Dermis blood vessel endothelial cell (primary cell): ENCODE measurements at places on chromosomes 13 and 19.
A peak's percentile ranks its signal among the peaks of the same experiment; 100 is the strongest.

GRCh38 chr19:34017024-34017423 is 155.3 kb upstream of the LSM14A start:
- DNase-seq: no peak

- DNase-seq: peak; percentile 3
Observed at GRCh38 chr13:106867249-106867648, 299.3 kb upstream of the ARGLU1 start.

DNA sequence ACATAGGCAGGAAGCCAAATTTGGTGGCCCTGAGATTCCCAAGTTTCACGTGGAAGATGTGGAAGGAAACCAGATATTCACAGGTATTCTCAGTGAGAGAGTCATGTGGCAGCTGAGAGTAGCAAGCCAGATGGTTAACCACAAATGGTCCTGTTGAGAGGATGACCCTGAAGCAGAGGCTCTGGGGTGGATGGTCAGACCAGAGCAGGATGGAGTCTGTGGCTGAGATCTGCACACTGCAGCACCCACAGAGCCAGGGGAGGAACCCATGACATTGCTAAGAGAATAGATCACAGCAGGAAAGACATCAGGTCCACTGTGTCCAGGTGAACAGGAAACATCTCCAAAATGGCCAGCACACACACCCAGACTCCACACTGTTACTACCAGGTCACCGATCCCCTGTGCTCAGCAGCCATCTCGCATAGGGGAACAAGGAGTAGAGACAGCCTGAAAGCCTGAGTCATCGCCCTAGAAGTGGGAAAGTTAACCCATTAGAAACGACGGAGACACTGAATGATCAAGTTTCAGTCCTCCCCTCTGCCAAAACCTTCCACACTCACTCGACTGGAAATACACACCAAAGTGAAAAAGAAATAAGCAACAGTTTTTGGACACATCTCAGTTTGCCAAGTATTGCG is 160.0 kb downstream of the RBM26 start:
- DNase-seq: no peak

GRCh38 chr13:41746259-41746658 is 214.7 kb downstream of the VWA8 start:
- DNase-seq: no peak

DNA sequence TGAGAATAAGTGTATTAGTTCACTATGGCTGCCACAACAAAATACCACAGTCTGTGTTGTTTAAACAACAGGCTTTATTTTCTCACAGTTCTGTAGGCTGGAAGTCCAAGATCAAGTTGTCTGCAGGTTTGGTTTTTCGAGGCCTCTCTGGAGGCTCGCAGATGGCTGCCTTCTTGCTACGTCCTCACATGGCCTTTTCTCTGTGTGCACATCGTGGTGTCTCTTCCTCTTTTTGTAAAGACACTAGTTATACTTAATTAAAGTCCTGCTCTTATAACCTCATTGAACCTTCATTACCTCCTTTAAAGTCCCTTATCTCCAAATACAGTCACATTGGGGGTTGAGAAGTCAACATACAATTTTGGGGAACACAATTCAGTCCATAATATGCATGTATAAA is 10.6 kb downstream of the CSNK1A1L start:
- DNase-seq: no peak

- DNase-seq: no peak
Observed at GRCh38 chr19:54203151-54203611, 2.5 kb downstream of the RPS9 start.

- DNase-seq: no peak
Observed at GRCh38 chr13:26299168-26299750, 45.3 kb downstream of the CDK8 start.

- no peak for DNase-seq
Observed at GRCh38 chr13:70829748-70830147, 721.5 kb upstream of the KLHL1 start.

DNA sequence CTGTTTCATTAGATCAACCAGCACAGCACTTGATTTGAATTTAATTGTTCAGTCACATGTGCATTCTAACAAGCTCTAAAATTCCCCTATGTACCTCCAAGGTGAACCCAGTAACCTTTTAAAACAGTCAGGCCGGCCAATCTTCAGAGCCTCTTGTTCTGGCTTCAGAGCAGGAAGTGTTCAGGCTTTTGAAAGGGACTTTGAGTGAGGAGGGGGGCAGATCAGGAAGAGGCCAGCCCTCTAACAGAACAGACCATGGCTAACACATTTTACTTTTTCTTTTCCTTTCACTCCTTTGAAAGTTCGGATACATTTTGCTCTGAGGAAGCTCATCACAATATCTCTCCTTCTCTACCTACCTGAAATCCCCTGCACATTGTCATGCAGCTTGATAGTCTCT is 390.3 kb downstream of the TBC1D4 start:
- DNase-seq: no peak

GRCh38 chr13:97231118-97231828 is 9.1 kb downstream of the MBNL2 start:
- DNase-seq: no peak

DNA sequence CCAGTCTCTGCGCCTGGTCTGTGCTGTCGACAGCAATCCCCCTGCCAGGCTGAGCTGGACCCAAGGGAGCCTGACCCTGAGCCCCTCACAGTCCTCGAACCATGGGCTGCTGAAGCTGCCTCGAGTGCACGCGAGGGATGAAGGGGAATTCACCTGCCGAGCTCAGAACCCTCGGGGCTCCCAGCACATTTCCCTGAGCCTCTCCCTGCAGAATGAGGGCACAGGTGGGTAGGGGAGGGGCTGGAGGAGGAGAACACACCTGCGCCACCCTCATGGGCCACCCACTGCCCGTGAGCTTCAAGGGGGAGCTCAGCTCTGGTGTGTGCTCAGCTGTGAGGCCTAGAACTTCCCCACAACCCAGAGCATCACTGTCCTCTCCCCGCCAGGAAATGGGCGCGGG is 38.6 kb upstream of the CD33 start:
- no peak for DNase-seq

DNA sequence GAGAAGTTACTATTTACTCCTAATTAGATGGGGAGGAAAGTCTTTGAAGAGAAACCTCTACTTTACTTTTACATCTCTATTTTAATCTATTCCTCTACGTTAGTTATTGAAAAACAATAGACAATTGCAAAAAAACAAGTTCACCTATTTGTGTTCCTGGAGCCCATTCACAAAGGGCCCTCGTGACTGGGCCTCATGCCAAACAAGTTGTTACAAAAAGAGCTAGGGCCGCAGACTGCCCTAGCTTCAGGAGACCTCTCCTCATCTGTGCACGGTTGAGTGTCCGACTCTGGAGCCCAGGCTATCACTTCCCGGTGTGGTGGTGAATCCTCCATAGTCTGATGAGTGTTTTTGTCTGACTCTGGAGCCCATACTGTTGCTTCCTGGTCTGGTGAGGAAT is 190.9 kb downstream of the ZNF486 start:
- DNase-seq: no peak

DNA sequence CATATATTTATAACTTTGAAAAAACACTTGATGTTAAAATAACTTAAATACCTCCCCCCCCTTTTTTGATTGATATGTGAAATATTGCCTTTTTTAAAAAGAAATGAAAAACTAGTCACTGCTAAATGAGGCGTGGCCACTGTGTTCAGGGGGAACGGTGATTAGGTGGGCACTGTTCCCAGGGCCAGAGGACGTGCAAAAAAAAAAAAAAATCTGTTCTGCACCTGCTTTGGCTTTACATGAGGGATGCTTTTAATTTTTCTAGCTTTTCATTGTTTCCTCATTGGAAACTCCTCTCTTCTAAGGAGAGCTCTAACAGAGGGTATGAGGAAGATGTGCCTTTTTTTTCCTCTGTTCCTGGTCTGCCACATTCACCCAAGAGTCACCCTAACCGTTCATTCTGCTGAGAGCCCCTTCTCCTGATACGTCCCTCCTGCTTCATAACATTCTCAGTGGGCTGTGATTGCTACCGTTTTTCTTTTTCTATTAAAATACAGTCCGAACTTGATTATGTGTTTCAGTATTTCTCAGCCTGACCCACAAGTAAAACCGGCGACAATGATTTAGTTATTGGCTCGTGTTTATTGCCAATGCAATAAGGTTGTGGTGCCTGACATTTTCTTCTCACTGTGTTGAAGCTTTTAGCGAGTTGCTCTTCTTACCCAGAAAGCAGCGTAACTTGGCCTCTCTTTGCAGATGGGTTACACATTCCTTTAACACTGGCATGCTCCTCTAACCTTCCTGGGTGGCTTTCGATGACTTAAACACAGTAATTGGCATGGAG is 64.8 kb upstream of the ZNF536 start:
- DNase-seq: no peak

- peak; percentile 56 for DNase-seq
Observed at GRCh38 chr19:34254698-34255432, 511 bp downstream of the GARRE1 start.

GRCh38 chr13:96519380-96519779 is 429.5 kb downstream of the HS6ST3 start:
- no peak for DNase-seq

DNA sequence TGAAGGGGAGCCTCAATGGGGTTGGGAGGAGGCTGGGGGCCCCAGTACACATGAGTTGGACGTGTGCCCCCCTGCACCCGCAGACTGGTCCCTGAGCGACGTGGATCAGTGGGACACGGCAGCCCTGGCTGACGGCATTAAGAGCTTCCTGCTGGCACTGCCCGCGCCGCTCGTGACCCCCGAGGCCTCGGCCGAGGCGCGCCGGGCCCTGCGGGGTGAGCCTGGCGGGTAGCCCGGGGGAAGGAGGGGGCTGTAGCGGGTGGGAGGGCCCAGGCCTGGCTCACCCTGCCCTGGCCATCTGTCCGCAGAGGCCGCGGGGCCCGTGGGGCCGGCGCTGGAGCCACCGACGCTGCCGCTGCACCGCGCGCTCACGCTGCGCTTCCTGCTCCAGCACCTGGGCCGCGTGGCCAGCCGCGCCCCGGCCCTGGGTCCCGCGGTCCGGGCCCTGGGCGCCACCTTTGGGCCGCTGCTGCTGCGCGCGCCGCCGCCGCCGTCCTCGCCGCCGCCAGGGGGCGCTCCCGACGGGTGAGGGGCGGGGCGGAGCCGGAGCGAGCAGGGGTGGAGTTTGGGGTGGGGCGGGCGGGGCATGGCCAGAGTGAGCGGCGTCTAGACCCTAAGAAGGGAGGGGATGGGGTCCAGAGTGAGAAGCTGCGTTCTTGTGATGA is 8.1 kb downstream of the PIK3R2 start:
- peak; percentile 75 for DNase-seq

DNA sequence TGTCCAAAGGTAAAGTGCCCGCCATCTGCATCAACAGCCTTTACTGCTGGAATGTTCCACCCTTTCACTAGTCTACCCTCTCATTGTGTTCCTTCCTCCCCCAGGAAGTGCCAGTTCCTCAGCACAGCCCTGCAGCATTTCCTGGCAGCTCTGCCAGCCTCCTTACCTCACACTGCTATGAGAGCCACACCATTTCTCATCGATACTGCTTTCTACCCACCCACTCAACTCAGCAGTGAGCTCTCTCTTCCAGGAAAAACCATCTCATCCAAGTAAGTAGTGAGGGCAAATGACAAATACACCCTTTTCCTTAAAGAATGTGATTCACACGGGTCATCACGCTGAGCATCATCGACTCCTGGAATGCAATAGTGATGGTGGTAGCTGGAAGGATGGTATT is 19.8 kb downstream of the UQCRFS1 start:
- DNase-seq: no peak

DNA sequence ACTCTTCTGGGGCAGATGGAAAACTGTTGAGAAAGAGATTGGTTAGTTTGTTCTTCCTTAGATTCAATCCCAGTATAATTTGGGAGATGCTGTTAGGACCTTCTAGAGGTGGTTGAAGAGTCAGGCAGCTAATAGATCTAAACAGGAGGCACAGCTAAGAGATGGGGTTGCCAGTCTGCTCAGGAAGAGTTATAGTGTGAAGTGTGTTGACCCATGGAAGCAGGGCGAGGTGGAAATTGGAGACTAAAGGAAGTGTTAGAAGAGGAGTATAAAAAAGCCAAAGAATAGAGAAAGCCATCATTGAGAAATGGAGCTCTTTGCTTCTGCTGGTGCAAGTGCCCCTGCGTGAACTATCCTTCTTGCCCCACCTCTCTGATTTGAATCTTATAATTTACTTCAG is 3.8 kb upstream of the OXGR1 start:
- no peak for DNase-seq

DNA sequence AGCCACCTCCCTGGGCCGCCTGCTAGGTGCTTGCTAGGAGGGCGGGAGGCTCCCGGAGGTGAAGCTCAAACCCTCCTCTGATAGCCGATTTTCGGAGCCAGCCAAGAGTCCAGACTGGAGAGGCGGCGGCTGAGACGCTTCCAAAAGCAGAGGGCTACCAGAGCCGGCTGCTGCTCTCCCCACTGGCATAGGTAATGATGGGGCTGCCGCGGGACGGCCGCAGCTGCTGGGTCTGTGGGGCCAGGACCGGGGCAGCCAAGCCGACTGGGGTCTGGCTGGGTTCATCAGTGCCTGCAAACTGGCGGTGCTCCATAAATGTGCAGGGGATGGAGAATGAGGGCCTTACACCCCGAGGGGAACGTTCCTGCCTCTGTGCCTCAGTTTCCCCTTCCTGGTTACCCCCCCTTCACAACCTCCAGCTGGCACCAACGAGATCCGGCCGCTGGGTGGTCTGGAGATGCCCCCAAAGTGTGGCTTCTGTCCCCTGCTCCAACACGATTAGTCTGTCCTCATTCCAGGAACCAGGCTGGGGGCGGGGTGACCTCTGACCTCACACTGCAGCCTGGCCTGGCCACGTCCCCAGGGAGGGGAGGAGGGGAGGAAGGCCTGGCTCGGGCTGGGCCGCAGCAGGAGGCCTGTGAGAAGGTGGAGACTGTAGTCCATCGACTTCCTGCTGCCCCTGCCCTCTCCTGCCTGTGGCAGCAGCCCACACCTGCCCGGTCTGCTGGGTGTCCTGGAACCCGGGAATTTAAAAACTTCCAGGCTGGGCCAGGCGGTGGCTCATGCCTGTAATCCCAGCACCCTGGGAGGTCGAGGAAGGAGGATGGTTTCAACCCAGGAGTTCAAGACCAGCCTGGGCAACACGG is 3.8 kb upstream of the WDR18 start:
- no peak for DNase-seq

- DNase-seq: no peak
Observed at GRCh38 chr13:97027162-97027554, 32.9 kb upstream of the OXGR1 start.

DNA sequence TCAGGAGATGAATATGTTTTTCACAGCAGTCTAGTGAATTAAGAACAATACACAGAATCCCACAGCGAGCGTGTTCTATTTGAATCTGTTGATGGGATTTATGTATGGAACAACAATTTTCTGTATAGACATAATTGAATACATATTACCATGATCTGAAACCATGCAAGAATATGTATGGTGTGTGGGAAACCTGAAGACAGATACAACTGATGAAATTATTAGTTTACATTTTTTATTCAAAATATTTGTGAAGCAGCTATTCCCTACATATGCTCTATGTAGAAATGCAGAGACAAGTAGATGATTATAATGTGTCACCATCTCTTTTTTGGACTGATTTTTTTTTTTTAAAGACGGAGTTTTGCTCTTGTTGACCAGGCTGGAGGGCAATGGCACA is 91.8 kb downstream of the DNAJC15 start:
- DNase-seq: no peak

GRCh38 chr13:83215627-83216026 is 666.6 kb downstream of the SLITRK1 start:
- DNase-seq: no peak

GRCh38 chr19:10184636-10185035 is 10.1 kb downstream of the DNMT1 start:
- no peak for DNase-seq

GRCh38 chr13:111043575-111043982 is 71.5 kb upstream of the ARHGEF7 start:
- DNase-seq: no peak
